BJ (cell line): ENCODE measurements at places on chromosomes 2 and 18.

GRCh38 chr18:49123431-49123830, 172.7 kb upstream of the SMAD7 start:
- DNase-seq, result no peak

GRCh38 chr2:192201116-192201515, 6.4 kb upstream of the TMEFF2 start:
- no peak for DNase-seq

DNA sequence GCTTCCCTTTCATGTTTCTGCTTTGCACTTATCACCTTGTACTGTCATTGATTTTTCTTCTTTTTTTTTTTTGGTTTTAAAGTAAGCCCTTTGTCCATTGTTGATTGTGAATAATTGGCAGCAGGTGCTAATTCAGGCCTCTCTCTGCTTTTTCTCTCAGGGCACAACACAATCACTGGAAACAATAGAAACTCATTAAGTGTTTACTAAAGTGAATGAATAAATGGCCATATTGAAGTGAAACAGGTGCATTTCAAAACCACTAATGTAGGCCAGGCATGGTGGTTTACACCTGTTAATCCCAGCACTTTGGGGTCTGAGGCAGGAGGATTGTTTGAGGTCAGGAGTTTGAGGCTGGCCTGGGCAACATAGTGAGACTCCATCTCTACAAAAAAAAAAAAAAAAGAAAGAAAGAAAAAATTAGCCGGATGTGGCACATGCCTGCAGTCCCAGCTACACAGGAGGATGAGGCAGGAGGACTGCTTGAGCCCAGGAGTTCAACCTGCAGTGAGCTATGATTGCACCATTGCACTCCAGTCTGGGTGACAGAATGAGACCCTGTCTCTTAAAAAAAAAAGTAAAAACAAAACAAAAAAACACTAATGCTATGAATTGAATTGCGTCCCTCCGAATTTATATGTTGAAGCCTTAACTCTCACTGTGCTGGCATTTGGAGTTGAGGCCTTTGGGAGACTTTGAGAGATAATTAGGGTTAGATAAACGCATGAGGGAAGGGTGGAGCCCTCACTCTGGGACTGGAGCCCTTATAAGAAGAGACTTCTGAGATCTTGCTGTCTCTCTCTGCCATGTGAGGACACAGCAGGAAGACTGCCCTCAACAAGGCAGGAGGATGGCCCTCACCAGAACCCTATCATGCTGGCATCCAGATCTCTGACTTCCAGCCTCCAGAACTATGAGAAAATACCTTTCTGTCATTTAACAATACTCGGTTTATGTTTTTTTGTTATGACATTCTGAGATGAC, 19.9 kb downstream of the SLC38A11 start:
- no peak for DNase-seq

DNA sequence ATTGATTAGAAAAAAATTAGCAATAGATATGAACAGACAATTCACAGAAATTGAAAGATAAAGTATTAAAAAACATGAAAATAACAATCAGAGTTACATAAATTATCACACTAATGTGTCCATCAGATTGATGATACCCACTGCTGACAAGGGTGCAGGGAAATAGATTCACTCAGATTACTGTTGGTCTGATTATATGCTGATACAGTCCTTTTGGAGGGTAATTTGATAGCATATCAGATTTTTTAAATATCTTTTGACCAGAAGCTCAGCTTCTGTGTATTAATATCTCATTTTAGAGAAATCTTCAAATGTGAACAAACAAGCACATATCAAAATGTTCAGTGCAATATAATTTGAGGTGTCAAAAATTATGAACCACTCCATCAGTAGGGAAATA, 157.9 kb upstream of the EPC2 start:
- DNase-seq, result no peak

DNA sequence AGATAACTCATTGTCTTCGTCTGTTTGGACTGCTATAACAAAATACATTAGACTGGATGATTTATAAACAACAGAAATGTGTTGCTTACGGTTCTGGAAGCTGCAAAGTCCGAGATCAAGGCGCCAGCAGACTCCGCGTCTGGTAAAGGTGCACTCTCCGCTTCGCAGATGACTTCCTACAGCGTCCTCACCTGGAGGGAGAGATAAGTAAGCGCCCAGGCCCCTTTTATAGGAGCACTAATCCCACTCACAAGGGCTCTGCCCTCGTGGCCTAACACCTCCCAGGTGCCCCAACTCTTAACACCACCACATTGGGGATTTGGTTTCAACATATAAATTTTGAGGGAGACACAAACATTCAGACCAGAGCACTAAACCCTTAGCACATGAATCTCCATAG, 51.3 kb downstream of the SERTAD2 start:
- DNase-seq, result no peak

GRCh38 chr18:36711813-36712444, 116.9 kb downstream of the TPGS2 start:
- no peak for DNase-seq

DNA sequence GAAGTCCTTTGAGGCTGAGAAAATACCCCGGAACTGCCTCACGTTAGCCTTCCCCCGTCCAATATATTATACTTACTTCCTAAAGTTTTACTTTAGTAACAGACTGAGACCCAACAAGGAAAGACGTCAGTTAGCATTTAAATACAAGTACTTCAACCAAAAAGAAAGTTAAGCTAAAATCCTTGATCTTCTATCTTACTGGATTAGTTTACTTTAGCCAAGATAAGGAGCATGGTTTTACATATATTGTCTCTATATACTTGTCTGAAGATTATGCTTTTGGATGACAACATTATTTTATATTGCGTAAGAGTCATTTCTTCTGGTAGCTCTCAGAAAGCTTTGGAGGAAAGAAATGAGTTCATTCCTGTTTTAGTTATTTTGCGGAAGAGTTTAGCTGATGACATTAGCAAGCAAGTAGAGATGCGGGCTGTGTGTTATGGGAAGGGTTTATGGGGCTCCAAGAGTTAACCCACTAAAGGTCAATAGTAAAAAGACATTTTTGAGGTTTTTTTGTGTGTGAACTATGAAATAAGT, 532.9 kb downstream of the ZNF516 start:
- no peak for DNase-seq

- peak; percentile 81 for DNase-seq
Measured at GRCh38 chr18:36628435-36629137, 200.2 kb downstream of the TPGS2 start.

DNA sequence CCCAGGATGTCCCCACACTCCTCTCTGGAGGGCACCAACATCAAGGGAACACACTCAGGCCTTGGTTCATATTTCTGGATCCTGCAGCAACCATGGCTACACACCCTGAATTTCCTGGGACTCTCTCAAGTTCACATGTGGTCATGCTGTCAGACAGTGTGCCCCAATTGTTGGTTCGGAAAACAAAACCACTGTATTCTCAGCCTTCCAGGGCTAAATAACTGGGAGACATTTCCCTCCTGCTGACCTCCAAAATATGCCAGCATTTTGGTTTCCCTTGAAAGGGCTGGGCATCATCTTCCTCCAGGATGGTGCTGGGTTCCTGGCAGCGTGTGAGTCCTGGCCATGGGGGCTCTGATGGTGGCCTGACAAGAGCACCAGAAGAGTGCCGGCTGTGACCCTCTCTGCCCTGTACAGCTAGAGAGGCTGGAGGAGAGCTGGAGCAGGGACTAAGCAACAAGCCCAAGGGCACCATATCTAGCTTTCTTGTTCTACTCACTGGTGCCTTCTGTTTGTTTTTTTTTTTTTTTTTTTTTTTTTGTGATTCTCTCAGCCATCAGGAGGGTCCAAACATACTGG, 37.5 kb upstream of the WIPF1 start:
- no peak for DNase-seq

DNA sequence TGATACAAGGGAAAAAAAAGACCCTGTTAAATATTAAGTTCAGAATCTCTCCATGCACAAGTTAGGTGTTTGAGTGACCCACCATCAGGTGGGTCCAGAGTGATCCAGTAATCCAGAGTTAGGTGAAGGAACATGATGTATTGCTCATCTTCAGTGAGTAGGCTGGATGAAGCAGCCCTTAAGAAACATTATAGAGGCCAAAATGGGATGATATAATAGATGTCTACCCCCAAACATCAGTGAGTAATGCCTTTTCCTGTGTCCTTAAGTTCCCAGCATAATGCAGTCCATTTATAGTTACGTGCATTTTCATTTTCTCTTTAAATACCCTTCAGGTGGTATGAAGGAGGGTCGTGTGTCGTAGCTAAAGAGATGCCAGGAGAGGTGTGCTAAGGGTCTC, 89.6 kb downstream of the MAP4K4 start:
- DNase-seq, result no peak
